ENCODE measurements at places on chromosomes 12 and 14. TPM values are rescaled to one million over a fixed set of nuclear protein-coding genes. Genes with fewer than 3 reads are reported as not detected.

DNA sequence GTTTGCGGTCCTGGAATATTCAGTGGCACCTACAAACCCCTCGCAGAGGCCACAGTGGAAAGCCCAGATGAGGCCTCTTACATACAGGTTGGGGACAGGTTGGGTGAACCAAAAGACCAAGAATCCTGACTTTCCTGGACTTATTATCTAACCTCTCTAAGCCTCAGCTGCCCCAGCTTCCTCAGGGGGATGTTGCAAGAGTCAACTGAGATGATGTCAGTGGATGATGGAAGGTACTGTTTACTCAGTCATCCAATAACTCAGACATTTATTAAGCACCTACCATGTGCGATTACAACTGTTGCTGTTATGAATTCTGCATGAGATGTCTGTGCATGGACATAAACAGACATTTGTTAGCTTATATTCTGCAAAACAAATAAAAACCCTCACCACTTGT is 72.8 kb downstream of the RFX4 start:
- DNase-seq, result no peak

DNA sequence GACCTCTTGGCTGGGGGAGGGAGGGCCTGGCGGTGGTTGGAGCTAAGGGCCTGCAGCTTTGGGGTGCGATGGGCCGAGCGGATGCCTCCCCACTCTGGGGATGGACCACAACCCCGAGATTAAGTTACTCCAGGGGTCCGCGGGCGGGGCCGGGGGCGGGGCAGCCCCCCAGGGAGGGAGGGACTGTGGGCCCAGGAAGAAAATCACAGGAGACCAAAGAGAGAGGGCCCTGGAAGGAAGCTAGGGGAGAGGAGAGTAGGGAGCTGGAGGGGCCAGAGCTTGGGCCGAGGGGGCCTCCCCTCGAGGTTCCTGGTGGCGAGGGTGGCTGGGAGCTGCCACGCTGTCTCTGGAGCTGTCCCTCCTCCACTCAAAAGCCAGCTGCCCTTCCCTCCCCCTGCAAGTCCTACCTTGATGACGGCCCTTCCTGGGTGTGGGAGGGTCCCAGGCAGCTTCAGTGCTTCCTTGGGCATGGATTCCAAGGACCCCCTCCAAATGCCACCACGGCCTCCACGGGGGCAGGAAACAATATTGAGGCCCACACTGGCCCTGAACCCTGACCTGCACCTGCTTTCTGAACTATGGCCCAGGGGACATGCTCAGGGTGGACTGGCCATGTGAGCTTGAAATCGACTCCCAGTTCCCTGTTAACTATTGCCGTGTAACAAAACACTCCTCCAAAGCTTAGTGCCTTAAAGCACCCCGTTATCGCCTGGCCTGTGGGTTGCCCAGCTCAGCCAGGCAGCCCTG is 610 bp upstream of the NUDT14 start:
- no peak for DNase-seq

GRCh38 chr12:4855121-4855924 is 54.4 kb upstream of the KCNA1 start:
- DNase-seq, result peak; percentile 90

GRCh38 chr12:93868771-93869170 is 191.6 kb downstream of the CRADD start:
- no peak for DNase-seq

GRCh38 chr12:14629832-14630710 is 62.4 kb upstream of the PLBD1 start:
- DNase-seq, result peak; percentile 90

GRCh38 chr12:113815031-113815430 is 151.1 kb downstream of the RBM19 start:
- DNase-seq, result no peak

- DNase-seq, result peak; percentile 48
Measured at GRCh38 chr14:104820669-104821228, 19.8 kb downstream of the ZBTB42 start.

- peak; percentile 92 for DNase-seq
Measured at GRCh38 chr12:101839324-101840283, 8.8 kb upstream of the GNPTAB start.

DLK1 gene
- not detected for total RNA-seq

TEX22 gene
- 6.4 TPM for total RNA-seq

SLC7A8 gene
- total RNA-seq, result not detected

ESPL1 gene
- total RNA-seq, result 76.7 TPM
